ENCODE measurements at places on chromosomes 3 and 15.

DNA sequence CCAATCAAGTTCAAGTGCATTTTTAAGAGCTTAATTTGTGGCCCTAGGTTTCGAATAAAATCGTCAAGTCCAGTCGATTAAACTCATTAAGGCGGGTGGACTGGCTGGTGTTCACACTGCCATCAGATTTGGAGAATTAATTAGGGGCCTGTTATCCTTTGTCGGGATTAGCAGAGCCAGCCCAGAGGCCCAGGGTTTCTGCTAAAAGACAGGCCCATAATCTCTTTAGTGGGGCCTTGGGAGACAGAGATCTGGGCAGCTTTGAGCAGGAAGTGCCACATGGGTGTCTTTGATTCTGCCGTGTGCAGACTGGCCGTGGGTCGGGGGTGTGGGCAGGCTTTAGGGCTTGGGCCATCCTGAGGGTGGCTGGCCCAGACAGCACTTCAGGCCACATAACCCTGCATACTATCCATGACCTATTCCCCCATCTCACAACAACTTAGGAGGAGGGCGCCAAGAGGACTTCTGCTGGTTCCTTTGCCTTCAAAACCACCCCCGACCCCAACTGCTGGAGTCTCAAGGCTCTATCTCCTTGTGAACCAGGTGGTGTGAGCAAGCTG, 94.7 kb downstream of the PLXNA1 start:
- DNase-seq = no peak

GRCh38 chr3:2525968-2526367, 427.3 kb downstream of the CNTN4 start:
- no peak for DNase-seq

DNA sequence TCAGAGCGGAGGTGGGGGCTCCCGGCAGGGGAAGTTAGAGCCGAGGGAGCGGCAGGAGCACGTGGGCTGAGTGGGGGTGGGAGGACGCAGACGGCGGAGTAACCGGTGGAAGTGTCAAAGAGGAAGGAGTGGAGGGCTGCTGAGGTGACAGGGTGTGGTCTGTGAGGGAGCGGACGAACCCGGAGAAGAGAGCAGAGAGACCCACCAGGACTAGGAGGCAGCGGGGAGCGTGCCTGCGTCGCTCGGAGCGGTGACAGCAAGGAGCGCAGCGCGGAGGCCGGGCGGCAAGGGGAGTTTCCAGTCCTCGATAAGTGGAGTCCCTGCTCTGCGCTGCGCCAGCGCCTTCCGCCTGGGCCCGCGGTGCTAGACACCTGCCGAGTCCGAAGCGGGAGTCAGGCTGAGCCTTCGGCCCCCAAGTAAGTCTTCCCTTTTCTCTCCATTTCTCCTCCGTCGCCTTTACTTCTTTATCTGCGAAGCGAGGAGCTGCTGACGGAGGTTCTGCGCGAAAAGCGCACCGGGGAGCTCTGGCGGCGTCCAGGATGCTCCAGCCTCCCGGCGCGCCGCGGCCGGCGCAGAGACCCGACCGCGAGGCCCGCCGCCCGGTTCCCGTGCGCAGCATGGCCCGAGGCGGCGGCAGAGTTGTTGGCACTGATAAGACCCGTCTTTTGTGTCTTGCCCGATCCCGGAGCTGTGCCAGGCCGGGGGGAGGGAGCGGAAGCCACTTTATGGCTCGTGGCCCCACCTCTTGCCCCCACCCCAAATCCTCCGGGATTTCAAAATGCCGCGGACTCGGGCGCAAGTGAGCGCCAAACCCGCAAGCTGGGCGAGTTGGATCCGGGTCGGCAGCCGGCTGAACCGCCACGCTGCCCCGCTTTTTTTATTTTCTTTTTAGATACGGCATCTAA, 533.0 kb upstream of the SEMA6D start:
- DNase-seq = no peak

DNA sequence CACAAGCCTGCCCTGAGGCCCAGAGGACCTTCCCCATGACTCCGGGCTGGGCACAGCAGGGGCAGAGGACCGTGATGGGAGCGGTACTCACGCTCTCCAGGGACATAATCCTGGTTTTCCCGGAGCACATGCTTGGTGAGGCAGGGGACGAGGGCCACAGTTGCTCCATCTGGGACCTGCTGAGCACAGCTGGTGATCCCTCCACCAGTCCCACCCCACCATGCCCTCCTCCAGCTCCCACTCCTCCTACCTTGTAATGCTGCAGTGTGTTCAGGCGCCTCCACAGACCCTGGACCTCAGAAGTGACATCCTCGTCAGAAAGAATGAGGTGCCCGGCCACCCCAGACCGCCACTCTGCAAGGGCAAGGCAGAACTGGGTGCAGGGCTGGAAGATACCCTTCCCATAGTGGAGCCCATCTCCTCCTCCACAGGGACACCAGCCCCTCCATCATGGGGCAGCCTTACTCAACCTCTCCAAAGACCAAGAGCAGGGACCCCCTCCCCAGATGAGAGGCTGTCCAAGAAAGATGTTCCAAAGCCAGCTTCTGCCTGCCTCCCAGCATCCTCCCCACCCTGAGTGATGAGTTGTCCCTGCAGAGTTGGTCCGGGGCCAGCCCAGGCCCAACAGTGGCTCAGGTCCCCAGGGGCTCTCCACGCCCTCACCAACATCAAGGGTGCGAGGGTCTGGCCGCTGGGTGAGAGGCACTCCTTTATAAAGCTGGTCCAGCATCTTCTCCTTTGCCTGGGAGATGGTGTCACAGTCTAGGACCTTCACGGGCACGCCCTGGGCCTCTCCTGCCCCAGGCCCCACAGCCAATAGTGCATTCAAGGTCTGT, 19.5 kb downstream of the PLXNB1 start:
- DNase-seq = no peak

DNA sequence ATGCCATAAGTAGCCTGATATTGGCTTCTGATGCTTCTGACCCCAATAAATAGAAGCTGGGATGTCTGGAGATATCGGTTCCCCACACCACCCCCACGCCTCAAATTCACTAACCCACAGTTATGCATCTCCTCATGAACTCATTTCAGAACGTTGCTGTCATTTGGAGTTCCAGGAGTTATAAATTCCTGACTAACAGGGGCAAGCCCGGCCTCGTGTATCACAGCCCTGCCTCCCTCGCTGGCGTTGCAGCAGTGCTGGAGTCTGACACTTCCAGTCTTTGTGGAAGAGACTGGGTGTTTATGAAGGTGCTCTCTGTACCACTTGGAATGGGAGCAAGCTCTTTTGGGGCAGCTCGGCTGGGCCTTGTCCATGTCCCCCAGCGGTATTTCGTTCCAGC, 101.0 kb downstream of the ANP32A start:
- no peak for DNase-seq
